ENCODE measurements at places on chromosomes 6 and 20. TPM values are rescaled to one million over a fixed set of nuclear protein-coding genes. Genes with fewer than 3 reads are reported as not detected.

The CLVS2 gene
- total RNA-seq = not detected

GRCh38 chr6:169230322-169230665 lies 23.4 kb downstream of the THBS2 start:
- DNase-seq = no peak

DNA sequence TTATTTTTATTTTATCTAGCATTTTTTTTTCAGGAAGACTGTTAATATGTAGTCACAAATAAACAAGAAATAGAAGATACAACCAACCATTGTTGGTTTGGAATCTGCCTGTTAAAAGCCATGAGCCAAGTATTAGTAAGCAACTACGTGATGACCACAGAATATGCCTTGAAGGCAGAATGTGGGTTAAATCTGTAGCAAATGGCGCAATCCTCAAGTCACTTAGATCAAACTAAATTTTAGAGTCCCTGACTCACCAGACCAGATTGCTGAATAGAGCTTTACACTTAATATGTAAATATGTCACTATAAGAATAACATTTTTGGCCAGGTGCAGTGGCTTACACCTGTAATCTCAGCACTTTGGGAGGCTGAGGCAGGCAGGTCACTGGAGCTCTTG lies 800.1 kb upstream of the CITED2 start:
- peak; percentile 4 for DNase-seq

DNA sequence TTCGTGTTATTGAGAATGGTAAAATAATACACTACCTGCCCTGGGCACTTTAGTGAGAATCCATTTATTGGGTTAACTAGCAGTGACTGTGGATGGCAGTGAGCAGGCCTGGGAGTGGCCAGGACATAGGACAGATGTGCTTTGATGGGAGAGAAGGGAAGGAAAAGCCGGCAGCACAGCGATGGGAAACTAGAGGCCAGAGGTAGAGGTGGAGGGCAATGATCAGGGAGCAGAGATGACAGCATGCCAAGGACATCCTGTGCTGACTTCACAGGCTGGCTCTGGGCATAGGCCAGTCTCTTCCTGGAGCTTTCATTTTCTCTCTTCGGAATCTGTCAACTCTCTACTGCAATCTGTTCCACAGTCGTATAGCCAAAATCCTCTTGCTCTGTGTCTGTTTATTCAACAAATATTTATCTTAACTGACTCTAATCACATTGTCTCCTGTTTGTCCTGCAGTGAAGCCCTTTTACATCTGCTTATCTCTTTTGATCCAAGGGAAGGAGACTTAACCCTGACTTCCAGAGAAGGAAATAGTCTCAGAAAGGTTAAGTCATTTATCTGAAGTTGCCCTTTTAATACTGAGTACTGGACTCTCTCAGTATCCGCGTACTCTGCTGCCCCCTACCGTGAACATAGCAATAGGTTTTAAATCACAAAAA lies 18.4 kb upstream of the MMP24 start:
- peak; percentile 93 for DNase-seq

The COL12A1 gene
- total RNA-seq = 20.4 TPM

GRCh38 chr6:31053873-31054272 lies 43.6 kb downstream of the MUC22 start:
- DNase-seq = no peak

The AK9 gene
- 5.6 TPM for total RNA-seq

DNA sequence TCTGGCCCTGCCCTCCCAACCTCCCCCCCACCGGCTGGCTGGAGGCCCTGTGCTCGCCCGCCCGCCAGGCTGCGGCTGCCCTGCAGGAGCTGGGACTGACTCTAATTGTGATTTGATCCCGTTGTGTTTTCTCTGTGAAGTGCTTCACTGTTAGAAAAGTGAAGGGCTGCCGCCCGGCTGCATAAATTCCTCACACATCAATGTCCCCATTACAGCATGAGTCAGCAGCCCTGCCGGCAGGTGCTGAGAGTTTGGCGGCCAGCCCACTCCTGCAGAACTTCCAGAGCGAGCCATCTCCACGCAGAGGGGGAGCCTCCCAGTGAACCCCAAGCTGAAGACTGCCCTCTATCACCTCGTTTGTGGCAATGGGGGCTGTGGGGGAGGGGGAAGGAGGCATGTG lies 137.9 kb downstream of the DLL1 start:
- peak; percentile 58 for DNase-seq

The DCDC2 gene
- total RNA-seq = 80.4 TPM

The CHD6 gene
- total RNA-seq = 98.5 TPM

The DEF6 gene
- 15.4 TPM for total RNA-seq

- no peak for DNase-seq
These were observed 93.1 kb downstream of the NCR2 start for GRCh38 chr6:41428336-41428995.

GRCh38 chr6:73395875-73396274 lies 1.2 kb downstream of the DDX43 start:
- no peak for DNase-seq

- peak; percentile 69 for DNase-seq
These were observed 169.3 kb downstream of the BCAS1 start for GRCh38 chr20:53901064-53901463.

GRCh38 chr6:56595490-56596122 lies 47.1 kb downstream of the DST start:
- peak; percentile 41 for DNase-seq

- peak; percentile 28 for DNase-seq
These were observed 707.0 kb downstream of the EPM2A start for GRCh38 chr6:145028144-145028818.

- no peak for DNase-seq
These were observed 79.6 kb downstream of the YTHDF1 start for GRCh38 chr20:63136296-63136695.

The RFX6 gene
- not detected for total RNA-seq

Measured in Calu3 (cell line).